KG1 (cell line): ENCODE measurements at places on chromosomes 5 and 9.

GRCh38 chr9:109314011-109314531 is 6.8 kb downstream of the EPB41L4B start:
- no peak for DNase-seq

DNA sequence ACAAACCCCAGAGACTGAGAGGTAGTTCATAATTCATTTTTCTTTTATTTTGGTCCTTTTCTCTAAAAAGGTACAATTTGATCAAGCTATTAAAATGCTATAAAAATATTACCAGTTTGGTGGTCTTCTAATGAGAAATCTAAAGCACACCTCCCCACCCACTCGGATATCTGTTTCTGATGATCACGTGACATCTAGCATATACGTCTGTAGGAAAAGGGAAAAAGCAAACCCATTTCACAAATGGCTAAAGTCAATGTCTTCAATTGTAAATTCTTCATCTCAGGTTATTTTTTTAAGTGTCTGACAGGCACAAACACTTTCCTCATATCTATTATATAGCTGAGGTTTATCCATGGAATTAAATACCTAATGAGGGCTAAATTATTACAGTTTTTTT is 18.9 kb downstream of the ZNF354A start:
- no peak for DNase-seq

DNA sequence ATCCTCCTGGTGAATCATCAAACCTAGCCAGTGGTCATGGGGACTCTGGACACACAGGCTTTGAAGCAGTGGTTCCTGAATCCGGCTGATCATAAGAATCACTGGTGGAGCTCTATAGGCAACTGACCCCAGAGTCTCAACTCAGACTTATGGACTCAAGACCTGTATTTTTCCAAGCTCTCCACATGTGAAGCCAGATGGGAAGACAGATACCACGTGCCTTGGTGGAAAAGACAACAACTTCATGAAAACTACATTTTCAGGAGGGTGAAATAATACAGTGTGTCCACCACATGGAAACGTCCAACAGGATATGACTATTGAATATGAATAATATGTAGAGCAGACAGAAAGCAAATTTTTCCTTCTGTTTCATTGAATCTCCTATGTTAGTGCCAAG is 33.7 kb downstream of the GABRP start:
- no peak for DNase-seq

- no peak for DNase-seq
These were observed 1278.7 kb downstream of the CDH12 start for GRCh38 chr5:21574438-21574837.

GRCh38 chr9:117744369-117744768 is 40.2 kb downstream of the TLR4 start:
- DNase-seq = no peak

DNA sequence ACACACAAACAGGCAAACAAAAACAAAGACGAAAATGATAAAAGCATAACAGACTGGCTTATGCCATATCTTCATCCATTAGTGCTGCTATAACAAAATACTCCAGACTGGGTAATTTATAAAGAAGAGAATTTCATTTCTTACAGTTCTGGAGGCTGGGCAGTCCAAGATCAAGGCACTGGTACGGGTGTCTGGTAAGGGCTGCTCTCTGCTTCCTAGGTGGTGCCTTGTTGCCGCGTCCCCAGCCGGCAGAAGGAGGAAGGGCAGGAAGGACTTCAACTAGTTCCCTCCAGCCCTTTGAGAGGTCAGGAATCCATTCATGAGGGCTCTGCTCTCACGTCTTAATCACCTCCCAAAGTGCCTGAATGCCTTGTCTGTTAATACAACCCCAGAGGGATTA is 122.6 kb downstream of the BOD1 start:
- no peak for DNase-seq

- DNase-seq = peak; percentile 75
These were observed 186.7 kb downstream of the PDZD2 start for GRCh38 chr5:31825518-31826068.

GRCh38 chr9:133238851-133239532 is 29.9 kb upstream of the OBP2B start:
- DNase-seq = peak; percentile 2

DNA sequence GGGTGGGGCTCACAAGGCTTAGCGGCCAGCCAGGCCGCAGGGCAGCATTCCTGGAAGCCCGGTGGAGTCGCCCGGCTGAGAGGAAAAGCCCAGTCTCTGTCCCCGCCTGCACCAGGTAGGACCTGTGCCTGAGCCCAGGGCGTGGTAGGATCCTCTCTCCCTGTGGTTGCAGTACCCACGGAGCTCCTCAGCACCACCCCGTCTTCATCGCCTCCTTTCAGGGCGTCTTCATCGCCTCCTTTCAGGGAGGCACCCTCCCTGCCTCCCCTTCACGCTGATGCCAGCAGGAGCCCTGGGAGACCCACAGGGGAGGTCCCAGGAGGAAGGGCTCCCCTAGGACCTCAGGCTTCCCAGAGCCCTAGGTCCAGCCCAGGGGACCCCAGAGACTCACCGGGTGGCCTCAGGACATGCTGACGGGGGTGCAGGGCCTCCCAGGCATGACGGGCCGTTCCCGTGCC is 53.3 kb upstream of the NOTCH1 start:
- no peak for DNase-seq

DNA sequence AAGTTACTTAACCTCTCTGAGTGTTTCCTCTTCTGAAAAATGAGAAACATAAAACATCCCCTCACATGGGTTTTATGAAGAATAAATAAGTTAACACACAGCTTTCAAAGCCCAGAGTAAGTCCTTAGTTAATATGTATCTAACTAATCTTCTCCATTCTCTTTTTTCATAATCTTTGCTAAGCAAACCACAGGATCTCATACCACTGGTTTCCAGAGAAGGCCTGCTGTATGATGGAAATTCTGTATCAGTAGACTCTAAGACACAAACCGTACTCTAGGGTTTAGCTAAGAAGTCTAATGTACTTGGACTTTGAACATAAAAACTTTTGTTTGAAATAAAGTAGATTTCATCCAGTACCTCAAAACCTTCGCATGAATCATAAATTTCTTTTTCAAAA is 307.9 kb downstream of the SPOCK1 start:
- no peak for DNase-seq

GRCh38 chr5:32088214-32088613 is 85.9 kb downstream of the GOLPH3 start:
- no peak for DNase-seq

DNA sequence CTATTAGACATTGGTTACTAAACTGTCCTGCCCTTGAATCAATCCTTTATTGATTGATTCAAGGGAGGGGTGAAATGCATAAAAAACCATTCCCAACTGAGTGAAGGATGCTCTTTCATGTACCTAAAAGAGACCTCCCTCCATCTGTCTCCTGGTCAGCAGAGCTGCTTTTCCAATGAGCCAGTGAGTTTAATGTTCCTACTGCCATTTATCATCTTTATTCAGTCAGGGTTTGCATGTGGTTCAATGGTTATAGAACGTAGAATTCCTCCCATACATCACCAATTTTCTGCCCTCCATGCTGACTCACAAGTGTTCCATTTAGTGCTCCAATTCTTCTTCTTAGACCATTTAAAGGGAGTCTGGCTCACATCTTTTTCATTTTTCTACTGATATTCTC is 199.1 kb upstream of the PCSK5 start:
- DNase-seq = no peak

DNA sequence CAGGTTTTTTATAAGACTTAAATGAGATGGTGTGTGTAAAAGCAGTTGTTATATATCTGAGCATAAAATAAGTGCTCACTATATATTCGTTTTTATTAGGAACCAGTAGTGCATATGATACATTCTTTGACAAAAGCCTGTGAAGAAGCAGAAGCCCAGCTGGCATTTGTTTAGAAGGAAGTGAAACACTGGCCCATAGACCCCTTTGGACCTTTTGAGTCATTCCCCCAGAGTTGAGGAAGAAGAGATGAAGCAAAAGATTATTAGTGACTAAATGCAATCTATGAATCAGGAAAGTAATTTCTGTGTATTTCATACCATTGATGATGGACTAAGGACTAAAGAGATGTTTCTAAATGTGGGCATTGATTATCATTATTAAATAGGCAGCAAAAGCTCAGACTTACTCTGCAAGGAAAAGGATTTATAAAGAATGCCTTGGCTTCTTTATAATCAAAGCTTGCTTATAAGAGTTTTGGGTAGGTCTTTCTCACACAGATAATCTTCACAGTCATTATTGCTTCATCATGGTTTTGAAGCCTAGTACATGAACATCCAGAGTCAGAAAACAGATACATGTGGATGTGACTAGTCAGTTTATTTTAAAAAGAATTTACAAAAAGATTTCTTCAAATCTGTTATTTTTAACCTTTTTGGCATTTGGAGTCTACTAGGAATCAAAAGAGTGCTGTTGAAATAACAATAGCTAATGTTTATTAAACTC is 16.9 kb upstream of the FER start:
- DNase-seq = no peak

- no peak for DNase-seq
These were observed 96.5 kb upstream of the ANKRD55 start for GRCh38 chr5:56329652-56330051.

GRCh38 chr9:121323449-121324151 is 46.5 kb downstream of the STOM start:
- no peak for DNase-seq

- DNase-seq = no peak
These were observed 10.1 kb upstream of the LHX2 start for GRCh38 chr9:124001458-124001799.

GRCh38 chr9:37958154-37958553 is 54.2 kb upstream of the SLC25A51 start:
- no peak for DNase-seq

- no peak for DNase-seq
These were observed 788 bp downstream of the ZNF346 start for GRCh38 chr5:177023303-177023664.

DNA sequence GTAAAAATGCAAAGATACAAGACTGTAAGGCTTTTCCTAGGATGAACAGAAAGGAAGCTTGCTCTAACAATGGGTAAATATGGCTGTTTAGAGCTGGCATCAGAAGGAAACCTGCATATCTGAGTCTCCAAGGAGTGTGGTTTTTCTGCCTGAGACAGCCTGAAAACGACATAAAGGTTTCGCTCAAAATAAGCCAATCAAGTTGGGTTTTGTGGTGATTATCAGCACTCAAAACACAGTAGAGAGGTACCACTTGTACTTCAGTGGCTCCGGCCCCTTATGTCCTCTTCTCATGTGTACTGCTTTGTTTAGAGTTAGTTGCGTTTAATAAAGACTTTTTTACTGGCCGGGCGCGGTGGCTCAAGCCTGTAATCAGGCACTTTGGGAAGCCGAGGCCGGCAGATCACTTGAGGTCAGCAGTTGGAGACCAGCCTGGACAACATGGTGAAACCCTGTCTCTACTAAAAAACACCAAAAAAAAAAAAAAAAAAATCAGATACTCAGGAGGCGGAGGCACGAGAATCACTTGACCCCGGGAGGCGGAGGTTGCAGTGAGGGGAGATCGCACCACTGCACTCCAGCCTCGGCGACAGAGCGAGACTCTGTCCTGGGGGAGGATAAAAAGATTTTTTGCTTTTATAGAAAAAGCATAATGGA is 39.4 kb downstream of the KLF9 start:
- no peak for DNase-seq

DNA sequence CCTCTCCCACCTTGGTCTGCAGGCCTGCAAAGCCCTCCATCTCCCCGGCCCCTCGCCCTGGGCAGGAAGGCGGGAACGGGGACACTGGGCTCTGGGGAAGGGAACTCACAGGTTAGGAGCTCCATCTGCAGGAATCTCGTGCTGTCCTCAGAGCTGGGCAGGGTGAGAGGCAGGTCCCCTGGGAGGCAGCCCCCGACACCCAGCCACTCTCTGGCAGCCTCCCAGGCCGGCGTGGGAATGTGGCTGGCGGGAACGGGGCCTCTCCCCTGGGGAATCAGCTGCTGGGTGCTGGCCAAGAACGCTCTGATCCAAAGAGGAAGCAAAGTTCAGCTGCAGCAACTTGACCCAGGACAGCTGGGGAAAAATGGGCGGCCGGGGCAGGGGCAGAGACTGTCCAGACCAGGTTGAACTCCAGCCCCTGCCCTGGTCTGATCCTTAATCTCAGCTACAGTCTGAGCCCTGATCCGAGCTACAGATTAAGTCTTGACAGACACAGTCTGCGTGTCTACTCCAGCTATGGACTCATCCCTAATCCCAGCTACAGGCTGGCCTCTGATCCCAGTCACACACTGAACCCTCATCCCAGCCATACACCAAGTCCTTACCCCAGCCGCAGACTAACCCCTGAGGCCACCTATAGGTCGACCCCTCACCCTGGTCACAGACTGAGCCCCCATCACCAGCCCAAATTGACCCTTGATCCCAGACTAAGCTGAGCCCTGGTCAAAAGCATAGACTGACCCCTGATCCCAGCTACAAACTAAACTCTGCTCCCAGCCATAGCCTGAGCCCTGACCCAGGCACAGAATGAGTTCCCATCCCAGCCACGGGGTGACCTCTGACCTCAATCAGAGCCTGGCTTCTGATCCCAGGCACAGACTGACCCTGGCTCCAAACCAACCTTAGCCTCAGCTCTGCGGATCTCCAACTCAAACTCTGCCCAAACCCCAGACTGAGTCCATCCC is 37.3 kb upstream of the EGFL7 start:
- DNase-seq = no peak

DNA sequence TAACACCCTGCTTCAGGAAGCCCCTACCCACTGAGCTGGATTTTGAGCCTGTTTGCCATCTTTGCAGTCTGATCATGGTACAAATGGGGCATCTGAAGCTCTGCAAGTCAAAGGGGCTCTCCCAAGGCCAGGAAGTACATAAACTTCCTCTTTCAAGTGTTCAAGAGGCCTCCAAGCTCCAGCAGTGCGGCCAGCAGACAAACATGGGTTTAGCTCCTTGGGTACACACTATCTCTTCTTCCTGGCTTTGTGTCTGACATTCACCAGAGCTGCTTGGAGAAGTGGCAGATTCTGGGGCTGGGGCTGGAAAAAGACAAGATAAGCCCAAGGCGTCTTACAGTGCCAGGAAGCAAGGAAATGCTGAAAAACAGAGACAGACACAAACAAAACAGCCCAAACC is 34.1 kb downstream of the LAMC3 start:
- peak; percentile 22 for DNase-seq
